Endothelial cell (in vitro differentiated cells): ENCODE measurements at places on chromosomes 1 and 21. TPM values are rescaled to one million over a fixed set of nuclear protein-coding genes. Genes with fewer than 3 reads are reported as not detected.

- peaks cover 23% of the 10 kb centered on the region for H3K36me3 ChIP-seq
- H3K4me1 ChIP-seq = peaks cover 3% of the 10 kb centered on the region
- no peak overlapping the region for H3K4me3 ChIP-seq
- peaks cover 14% of the 10 kb centered on the region for H3K27me3 ChIP-seq
- no peak overlapping the region for H3K27ac ChIP-seq
- no peak for DNase-seq
These were observed 40.1 kb upstream of the COL6A2 start for GRCh38 chr21:46057710-46058241.

- H3K4me1 ChIP-seq = peaks cover 6% of the 10 kb centered on the region
- H3K36me3 ChIP-seq = peaks cover 7% of the 10 kb centered on the region
- no peak for DNase-seq
- H3K27me3 ChIP-seq = no peaks in the 10 kb centered on the region
- no peak overlapping the region for H3K27ac ChIP-seq
These were observed 109.1 kb downstream of the CD247 start for GRCh38 chr1:167409183-167409582.

DNA sequence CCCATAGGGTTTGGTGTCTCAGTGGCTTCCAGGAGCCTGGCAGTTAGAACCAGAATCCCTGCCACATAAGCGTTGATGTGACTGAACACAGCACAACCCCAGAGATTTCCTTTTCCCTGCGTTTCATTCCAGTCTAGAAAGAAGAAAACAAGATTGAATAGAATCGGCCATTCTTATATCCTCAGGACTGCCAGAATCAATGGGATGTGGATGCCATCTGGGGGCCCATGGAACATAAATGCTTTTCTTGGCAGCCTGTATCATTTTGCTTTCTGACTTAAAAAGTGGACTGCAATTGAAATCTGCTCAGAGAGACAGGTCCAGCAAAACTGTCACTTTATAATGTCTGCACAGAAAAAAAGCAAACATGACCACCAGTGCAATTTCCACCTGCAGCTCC is 80.3 kb downstream of the DISC1 start:
- peaks cover 21% of the 10 kb centered on the region for H3K4me1 ChIP-seq
- H3K4me3 ChIP-seq = peak overlapping the region; percentile 9
- H3K27ac ChIP-seq = no peak overlapping the region
- H3K27me3 ChIP-seq = peaks cover 2% of the 10 kb centered on the region
- peaks cover 48% of the 10 kb centered on the region for H3K36me3 ChIP-seq

- no peak overlapping the region for H3K4me3 ChIP-seq
- H3K27me3 ChIP-seq = peaks cover 2% of the 10 kb centered on the region
- DNase-seq = no peak
These were observed 14.5 kb downstream of the ASAP3 start for GRCh38 chr1:23469372-23469982.

The ZBED6 gene
- total RNA-seq = 30.3 TPM

- H3K4me3 ChIP-seq = no peak overlapping the region
- H3K4me1 ChIP-seq = no peaks in the 10 kb centered on the region
- H3K36me3 ChIP-seq = no peaks in the 10 kb centered on the region
- H3K27ac ChIP-seq = no peak overlapping the region
These were observed 32.1 kb downstream of the GRHL3 start for GRCh38 chr1:24351247-24351646.

DNA sequence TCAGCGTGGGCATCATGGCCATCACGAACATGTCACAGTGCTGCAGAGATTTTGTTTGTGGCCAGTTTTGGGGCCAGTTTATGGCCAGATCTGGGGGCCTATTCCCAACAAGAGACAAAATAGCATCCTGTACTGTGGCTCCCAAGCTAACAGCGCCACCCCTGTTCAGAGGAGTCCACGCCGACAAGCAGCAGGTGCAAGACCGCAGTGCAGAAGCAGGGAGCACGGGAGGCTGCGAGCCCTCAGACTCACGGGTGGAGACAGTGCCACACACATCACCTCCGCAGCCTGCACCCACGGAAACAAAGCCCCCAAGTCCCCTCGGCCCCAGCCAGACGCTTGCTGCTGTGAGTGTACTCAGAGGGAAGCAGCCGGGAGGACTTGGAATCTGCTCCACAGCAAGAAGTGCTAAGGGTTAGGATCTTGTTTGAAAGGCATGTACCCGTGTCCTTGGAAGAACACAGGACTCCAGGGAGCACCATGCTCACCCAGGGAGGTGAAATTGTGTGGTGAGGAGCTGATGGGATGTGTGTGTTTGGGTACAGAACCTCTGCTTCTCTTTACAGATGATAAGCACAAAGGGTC is 7.1 kb downstream of the TCP10L start:
- H3K27ac ChIP-seq = no peak overlapping the region
- DNase-seq = peak; percentile 54
- no peak overlapping the region for H3K4me3 ChIP-seq
- H3K27me3 ChIP-seq = peaks cover 4% of the 10 kb centered on the region
- no peaks in the 10 kb centered on the region for H3K36me3 ChIP-seq

DNA sequence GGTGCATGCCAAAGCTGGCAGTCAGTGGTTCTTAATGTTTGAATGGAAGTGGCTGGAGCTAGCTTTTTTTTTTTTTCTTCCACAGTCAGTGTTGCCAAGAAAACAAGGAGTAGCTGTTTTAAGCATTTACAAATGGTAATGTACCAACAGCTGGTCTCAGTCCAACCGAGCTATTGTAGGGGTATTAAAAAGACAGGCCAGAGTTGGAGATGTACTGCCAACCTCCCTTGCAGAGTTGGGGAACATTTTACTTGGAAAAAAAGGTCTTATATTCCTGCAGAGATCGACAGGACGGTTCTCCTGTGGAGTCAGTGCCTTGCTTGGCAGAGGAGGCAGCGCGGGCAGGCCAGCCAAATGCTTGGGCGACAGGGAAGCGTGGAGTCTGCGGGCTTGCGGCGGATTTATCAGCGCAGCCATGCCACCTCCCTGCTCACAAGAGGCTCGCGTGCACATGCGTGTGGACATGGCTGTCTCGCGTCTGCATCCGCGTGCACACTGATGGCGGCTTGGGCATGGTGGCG is 338.1 kb downstream of the RPS6KC1 start:
- H3K36me3 ChIP-seq = no peaks in the 10 kb centered on the region
- H3K4me3 ChIP-seq = no peak overlapping the region
- peaks cover 8% of the 10 kb centered on the region for H3K4me1 ChIP-seq

The SPOCD1 gene
- 1.5 TPM for total RNA-seq

DNA sequence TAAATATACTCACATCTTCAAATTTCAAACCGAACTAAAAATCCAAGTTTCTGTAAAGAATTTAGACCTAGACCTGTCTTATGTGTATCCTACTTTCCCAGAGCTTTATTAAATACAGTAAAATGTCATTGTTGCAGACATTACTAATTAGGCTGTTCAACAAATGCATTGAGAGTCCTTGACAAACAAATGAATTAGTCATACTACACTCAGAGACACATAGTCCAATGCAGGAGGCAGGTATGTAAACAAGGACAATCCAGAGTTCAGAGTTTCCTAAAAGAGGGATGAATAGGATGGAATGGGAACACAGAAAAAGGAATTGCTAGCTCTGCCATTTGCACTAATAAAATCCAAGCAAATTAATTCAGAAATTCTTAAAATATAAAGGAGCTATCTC is 1.6 kb upstream of the EGLN1 start:
- peaks cover 21% of the 10 kb centered on the region for H3K27me3 ChIP-seq
- no peak overlapping the region for H3K27ac ChIP-seq
- peaks cover 10% of the 10 kb centered on the region for H3K36me3 ChIP-seq

The TRAF3IP3 gene
- not detected for total RNA-seq

GRCh38 chr1:56461158-56462127 is 117.9 kb downstream of the PLPP3 start:
- H3K27ac ChIP-seq = no peak overlapping the region
- DNase-seq = no peak
- H3K4me1 ChIP-seq = peaks cover 11% of the 10 kb centered on the region
- peaks cover 2% of the 10 kb centered on the region for H3K27me3 ChIP-seq

DNA sequence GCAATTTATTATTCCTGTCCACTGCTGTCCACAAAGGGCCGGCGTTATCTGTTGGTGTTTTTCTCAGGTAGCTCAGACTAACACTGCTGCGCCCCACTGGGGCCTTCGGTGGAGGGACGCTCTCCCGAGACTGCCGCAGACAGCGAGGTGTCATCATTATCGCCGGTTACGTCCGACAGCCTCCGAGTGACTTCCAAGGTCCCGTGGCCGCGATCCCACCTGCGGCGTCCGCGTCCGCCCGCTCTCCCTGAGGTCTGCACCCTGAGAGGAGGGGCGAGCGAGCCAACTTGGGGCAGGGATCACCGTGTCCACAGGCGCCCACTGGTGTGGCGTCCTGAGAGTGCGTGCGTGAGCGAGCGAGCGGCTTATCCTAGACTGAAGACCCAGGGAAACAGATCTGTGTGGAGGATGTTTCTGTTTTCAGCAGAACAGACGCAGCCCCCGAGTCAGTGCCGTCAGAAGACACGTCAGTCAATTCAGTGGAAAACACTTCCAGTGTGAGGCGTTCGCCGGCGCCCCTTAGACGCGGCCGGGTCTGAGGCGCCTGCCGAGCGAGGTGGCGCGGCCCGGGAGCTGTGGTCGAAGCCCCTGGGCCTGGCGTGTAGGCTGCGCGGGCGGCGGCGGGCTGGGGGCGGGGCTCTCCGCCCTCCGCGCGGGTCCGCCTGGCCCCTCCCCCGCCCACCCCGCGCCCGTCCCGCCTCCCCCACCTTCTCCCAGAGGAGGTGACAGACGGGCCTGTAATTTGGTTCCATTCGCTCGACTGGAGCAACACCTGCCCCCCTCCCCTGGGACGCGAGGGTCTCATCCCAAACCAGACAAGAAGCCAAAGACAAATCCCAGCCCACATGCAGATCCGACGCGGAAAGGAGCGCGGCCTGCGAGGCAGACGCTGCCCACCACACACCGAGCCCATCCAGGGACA is 12.6 kb downstream of the NHLH2 start:
- peak; percentile 52 for DNase-seq
- peak overlapping the region; percentile 90 for H3K4me3 ChIP-seq
- peaks cover 2% of the 10 kb centered on the region for H3K27me3 ChIP-seq
- peaks cover 32% of the 10 kb centered on the region for H3K4me1 ChIP-seq
- peak overlapping the region; percentile 80 for H3K27ac ChIP-seq

GRCh38 chr1:17118706-17119075 is 560 bp downstream of the PADI2 start:
- H3K4me3 ChIP-seq = no peak overlapping the region
- peaks cover 6% of the 10 kb centered on the region for H3K4me1 ChIP-seq
- no peak overlapping the region for H3K27ac ChIP-seq
- DNase-seq = no peak

DNA sequence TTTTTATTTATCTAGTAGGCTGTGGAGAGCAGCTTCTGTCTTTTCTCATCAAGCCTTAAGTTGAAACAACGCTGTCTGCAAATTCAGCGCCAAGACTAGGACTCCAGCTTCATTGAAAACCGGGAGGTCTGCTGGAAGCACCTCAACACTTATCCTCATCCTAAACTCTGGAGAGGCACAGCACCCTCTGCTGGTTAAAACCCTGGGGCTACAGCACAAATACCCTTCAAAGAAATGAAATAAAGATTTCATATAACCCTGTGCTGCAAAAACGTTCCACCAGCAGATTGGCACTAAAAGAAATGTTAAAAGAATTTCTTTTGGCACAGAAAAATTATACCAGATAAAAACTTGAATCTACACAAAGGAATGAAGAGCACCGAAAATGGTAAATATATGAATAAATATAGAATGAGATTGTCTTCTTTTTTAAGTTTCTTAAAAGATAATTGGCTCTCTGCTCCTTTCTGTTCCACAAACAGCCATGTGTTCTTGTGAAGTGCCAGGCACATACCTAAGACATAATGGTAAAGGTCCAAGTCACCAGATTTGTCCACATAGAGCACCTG is 227.7 kb upstream of the SAMSN1 start:
- H3K4me1 ChIP-seq = peaks cover 3% of the 10 kb centered on the region
- peak; percentile 69 for DNase-seq
- no peak overlapping the region for H3K4me3 ChIP-seq
- H3K36me3 ChIP-seq = peaks cover 4% of the 10 kb centered on the region
- no peaks in the 10 kb centered on the region for H3K27me3 ChIP-seq
- H3K27ac ChIP-seq = no peak overlapping the region

GRCh38 chr1:67535474-67535873 is 105.3 kb upstream of the SERBP1 start:
- no peak overlapping the region for H3K27ac ChIP-seq
- H3K27me3 ChIP-seq = peaks cover 9% of the 10 kb centered on the region
- H3K4me1 ChIP-seq = peaks cover 3% of the 10 kb centered on the region
- H3K4me3 ChIP-seq = no peak overlapping the region
- no peaks in the 10 kb centered on the region for H3K36me3 ChIP-seq
- DNase-seq = peak; percentile 85

GRCh38 chr1:24178407-24178806 is 8.7 kb downstream of the IFNLR1 start:
- no peak overlapping the region for H3K27ac ChIP-seq
- H3K4me1 ChIP-seq = no peaks in the 10 kb centered on the region
- H3K27me3 ChIP-seq = no peaks in the 10 kb centered on the region
- no peaks in the 10 kb centered on the region for H3K36me3 ChIP-seq
- H3K4me3 ChIP-seq = no peak overlapping the region

The ACTA1 gene
- total RNA-seq = 1.5 TPM

GRCh38 chr1:171139890-171140289 is 45.2 kb upstream of the FMO2 start:
- H3K36me3 ChIP-seq = no peaks in the 10 kb centered on the region
- H3K27ac ChIP-seq = no peak overlapping the region
- H3K27me3 ChIP-seq = no peaks in the 10 kb centered on the region
- H3K4me3 ChIP-seq = no peak overlapping the region

The S100A9 gene
- total RNA-seq = 0.51 TPM

- no peaks in the 10 kb centered on the region for H3K4me1 ChIP-seq
- no peaks in the 10 kb centered on the region for H3K36me3 ChIP-seq
- H3K27me3 ChIP-seq = peaks cover 6% of the 10 kb centered on the region
- no peak overlapping the region for H3K4me3 ChIP-seq
These were observed 33.8 kb upstream of the CSF3R start for GRCh38 chr1:36516372-36517010.

DNA sequence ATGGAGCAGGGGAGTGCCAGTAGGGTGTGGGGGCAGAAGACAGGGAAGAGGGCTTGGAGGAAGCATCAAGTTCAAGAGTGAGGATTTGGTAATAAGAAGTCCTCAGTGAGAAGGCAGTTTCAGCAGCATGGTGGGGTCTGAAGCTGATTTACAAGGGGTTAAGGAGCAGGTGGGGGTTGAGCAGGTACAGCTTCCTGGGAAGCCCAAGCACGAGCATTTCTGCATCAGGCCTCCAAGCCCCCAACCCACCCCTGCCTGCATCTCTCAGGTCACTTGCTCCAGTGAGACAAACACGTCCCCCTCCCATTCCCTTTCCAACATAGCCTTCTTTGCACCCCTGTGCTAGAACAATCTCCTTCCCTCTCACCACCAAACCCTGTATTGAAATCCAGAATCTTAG is 574.7 kb downstream of the MATN1 start:
- H3K36me3 ChIP-seq = peaks cover 6% of the 10 kb centered on the region
- no peaks in the 10 kb centered on the region for H3K27me3 ChIP-seq
- no peak overlapping the region for H3K4me3 ChIP-seq
- H3K4me1 ChIP-seq = no peaks in the 10 kb centered on the region
- no peak overlapping the region for H3K27ac ChIP-seq

- H3K4me3 ChIP-seq = no peak overlapping the region
- no peaks in the 10 kb centered on the region for H3K36me3 ChIP-seq
- DNase-seq = no peak
- H3K4me1 ChIP-seq = peaks cover 9% of the 10 kb centered on the region
- H3K27ac ChIP-seq = no peak overlapping the region
- no peaks in the 10 kb centered on the region for H3K27me3 ChIP-seq
These were observed 122.0 kb downstream of the CDC7 start for GRCh38 chr1:91622616-91623015.

GRCh38 chr1:19251305-19252196 is at the start of the genes EMC1 and MRTO4:
Gene EMC1, minus strand, starts transcription at chr1:19251524. Its CDS starts 15 bp downstream, at chr1:19251509.
Gene MRTO4, plus strand, starts transcription at chr1:19251805. Its CDS starts 31 bp downstream, at chr1:19251836.
- H3K27me3 ChIP-seq = peaks cover 6% of the 10 kb centered on the region
- H3K27ac ChIP-seq = peak within 1 kb of the TSS; percentile 92
- DNase-seq = peak; percentile 95
- H3K4me1 ChIP-seq = peaks cover 17% of the 10 kb centered on the region
- H3K36me3 ChIP-seq = peaks cover 1% of the 10 kb centered on the region
- H3K4me3 ChIP-seq = peak within 1 kb of the TSS; percentile 98
